ENCODE measurements at places on chromosomes 2 and 18. TPM values are rescaled to one million over a fixed set of nuclear protein-coding genes. Genes with fewer than 3 reads are reported as not detected.
A peak's percentile ranks its signal among the peaks of the same experiment; 100 is the strongest.

DNA sequence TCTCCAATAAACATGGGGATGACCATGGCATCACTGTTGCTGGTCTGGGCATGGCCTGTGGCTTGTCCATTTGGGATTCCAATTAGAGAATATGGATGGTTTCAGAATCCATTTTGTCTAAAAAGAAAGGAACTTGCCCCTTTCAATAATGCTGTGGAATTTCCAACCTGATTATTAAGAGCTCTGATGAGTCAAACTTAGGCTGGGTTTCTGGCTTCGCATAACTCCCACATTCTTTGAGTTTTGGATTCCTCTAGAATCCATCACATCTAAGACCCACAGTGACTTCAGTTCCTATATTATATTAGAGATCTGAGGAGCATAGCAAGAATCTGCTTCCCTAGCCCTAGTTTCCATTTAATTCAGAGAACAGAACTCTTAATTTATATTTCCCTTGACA lies 531.5 kb downstream of the TNS1 start:
- DNase-seq = no peak

DNA sequence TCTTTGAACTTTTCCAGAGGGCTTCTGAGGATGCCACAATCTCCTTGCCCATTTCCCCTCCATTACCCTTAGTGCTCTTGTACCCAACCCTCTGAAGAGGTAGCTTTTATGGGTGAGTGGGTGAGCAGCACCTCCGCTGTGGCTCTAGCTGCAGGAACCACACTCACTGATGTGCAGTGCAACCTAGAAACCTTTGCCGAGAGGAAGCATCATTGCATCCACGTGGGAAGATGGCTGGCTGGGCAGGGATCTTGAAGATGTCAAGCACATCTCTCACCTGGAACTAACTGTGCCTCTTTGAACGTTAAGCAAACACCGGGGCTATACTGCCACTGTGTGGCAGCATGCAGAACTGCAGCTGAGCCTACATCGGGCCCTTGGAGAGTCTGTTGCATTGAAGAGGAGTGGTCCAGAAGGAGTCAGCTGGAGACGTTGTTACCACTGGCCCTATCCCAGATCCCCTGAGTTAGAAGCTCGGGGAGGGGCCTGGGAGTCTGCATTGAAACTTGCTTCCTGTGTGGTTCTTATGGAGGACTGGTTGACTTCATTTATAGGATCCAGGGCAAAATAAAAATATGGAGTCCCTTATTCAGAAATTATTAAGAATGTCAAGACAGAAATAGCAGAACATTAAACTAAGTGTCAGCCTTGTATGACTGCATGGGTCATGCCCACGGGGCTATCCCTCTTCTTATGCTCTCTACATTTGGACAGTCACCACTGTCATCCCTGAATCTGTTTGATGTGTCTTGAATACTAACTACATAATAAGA lies 28.7 kb downstream of the IGFBP5 start:
- DNase-seq = no peak

DNA sequence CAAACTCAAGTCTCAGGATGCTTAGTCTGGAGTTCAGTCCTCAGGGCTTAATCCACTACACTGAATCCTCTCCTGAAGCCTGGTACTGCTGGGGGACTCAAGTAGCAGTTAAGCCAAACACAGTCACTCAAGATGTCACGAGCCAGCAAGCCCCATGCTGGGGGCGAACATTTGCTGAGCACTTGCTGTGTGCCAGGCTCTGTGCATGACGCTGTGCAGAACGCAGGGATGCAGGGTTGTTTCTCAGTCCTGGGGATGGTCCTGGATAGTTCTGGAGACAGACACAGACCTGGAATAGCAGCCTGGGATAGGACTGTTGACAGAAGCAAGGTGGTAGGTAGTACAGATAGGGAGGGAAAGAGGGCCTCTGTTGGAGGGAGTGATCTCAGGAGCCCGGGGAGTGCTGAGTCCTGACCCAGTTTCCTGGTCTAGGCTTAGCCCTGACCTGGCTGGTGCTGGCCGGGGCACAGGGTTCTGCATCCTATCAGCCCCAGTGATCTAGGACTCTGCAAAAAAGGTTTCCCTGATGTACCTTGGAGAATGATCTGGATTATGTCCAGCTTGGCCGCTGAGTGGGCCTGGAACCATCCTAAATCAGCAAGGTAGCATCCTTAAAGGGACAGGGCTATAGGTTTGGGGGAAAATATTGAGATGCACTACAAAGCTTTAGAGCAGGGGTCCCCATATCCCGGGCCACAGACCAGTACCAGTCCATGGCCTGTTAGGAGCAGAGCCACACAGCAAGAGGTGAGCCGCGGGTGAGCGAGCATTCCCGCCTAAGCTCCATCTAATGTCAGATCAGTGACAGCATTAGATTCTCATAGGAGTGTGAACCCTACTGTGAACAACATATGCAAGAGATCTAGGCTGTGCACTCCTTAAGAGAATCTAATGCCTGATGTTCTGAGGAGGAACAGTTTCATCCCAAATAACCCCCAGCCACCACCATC lies 54.7 kb upstream of the OTOF start:
- DNase-seq = no peak

Gene ASNSD1
- polyA plus RNA-seq = 65.8 TPM

DNA sequence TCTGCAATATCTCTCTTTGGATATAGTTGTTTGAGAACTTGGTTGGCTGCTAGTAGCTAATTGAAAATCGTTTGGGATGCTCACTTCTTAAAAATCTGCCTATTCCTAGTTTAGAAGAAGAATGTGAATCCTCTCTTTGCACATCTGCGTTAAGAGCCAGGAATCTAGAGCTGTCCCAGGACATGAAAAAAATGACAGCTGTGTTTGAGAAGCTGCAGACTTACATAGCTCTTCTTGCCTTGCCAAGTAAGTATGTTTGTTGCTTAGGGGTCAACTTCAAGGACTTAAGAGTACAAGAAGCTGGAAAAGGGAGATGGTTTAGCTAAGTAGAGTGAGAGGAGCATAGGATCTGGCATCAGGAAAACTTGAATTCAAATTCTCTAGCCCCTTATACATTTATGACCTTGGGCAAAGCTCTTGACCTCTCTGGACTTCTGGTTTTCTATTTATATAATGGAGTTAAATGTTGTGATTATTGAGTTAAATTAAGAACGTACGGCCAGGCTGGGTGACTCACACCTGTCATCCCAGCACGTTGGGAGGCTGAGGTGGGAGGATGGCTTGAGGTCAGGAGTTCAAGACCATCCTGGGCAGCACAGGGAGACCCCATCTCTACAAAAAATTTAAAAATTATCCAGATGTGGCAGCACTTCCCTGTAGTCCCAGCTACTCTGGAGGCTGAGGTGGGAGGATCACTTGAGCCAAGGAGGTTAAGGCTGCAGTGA lies 55.2 kb upstream of the STON1 start:
- DNase-seq = no peak

DNA sequence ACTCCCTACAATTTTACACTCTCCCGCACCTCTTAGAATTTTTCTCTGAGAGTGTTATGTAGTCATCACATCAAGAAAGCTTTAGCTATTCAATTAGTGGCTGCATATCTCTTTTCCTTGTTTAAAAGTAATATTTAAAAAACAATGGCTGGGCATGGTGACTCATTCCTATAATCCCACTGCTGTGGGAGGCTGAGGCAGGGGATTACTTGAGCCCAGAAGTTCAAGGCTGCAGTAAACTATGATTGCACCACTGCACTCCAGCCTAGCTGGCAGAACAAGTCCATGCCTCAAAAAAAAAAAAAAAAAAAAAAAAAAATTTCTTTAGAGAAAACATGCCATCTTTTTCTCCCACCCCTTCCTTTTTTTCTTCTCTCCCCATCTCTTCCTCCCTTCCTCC lies 44.3 kb downstream of the AQP4 start:
- DNase-seq = no peak

Gene GKN2
- polyA plus RNA-seq = not detected

Gene LHCGR
- polyA plus RNA-seq = 0.32 TPM

- DNase-seq = no peak
These were observed 24.8 kb downstream of the GPC1 start for GRCh38 chr2:240460253-240460711.

- DNase-seq = no peak
These were observed 6.4 kb upstream of the PSMD1 start for GRCh38 chr2:231050018-231050901.

GRCh38 chr2:2660789-2661355 lies 329.8 kb upstream of the MYT1L start:
- no peak for DNase-seq

DNA sequence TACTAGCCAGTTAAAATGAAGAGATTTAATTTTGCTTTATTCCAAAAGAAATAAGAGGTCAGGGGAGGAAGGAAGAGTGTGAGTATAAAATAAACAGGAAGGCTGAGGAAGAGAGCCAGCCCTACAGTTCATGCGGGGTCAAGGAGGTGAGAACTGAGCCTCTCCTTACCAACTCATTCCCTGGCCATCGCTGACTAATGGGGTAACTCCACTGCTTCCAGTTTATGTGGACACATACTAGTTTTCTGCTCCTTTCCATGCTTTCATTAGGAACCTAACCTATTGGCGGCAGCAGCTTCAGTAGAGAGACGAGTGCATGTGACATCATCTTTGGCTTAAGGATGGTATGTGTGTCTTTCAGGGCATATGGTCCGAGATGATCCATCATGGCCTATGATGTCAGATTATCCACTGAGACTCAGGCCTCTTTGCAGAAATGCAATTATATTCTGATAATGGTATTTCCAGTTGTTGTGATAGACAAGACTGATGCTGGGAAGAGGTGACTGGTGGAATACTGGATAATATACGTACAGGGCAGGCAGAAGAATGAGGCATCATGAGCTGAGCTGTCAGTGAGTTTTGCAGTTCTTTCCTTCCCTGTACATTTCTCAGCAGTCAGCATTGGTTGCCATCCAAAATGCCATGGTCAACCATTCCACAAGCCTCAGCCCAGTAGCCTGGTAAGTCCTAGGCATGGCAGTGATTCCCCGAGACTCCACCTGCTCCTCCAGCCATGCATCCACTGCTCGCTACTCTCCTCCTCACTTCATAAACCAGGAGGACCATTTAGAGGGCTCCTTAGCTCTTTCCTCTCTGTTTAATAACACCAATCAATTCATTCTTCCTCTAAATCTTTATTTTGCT lies 184.6 kb upstream of the OSR1 start:
- no peak for DNase-seq

DNA sequence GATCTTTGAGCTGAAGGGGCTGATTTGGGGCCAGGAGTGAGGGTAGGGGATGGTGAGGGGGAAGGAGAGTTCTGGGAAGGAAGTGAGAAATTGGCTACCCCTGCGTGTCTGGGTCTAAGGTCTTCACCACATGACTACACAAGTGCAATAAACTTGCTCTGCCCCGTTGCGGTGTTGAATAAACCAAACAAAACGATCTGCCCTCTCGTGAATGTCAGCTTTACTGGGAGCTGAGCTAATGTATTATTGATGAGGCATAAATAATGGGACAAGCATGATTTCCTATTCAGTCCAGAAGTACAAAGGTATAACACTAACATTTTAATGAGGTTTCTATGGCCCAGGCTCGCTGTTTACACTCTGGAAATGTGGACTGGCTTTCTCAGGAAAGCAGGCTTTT lies 8.0 kb upstream of the CFAP221 start:
- DNase-seq = no peak

DNA sequence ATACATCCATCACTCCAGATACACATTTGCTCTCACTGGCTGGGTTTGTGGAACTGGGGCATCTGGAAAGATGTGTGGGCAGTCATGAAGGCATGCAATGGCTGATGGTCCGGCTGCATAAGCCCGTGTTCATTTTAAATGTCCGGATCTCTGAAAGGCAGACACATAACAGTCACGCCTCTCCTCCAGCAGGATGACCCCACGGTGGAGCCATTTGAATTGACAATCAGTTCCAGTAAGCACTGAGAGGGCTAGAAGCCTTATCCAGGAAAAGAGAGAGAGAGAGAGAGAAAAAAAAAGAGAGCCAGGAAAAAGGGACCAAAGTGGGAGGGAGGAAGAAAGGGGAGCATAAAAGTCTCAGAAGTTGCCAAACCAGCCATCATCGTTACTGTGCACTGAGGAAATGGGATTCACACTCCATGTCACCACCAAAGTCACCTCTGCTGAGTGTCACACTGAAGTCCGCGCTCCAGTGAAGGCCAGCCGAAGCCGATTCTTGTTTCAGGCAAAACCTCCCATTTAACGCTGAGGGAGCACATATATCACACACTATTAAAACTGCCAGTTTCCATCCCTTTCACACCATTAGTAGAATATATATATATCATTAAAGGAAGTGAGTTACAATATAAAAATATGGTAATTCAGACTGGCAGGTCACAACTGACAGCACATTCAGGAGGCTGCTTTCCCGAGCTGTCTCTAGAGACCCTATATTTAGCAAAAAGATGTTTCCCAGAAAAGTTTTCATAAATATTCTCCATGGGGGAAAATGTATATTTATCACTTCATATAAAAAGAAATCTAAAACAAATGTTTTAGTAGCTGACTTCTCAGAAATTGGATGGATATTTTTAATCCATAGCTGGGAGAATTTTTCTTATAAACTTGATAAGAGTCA lies 142.0 kb downstream of the ACTR3 start:
- peak; percentile 2 for DNase-seq

Gene CDC42EP3
- polyA plus RNA-seq = 58.3 TPM

Gene TMEM200C
- 2.1 TPM for polyA plus RNA-seq

DNA sequence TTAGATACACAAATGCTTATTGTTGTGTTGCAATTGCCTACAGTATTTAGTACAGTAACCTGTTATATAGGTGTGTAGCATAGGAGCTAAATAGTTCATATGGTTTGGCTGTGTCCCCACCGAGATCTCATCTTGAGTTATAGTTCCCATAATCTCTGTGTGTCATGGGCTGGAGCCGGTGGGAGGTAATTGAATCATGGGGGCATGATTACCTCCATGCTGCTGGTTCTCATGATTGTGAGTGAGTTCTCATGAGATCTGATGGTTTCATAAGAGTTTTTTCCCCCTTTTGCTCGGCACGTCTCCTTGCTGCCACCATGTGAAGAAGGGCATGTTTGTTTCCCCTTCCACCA lies 190.5 kb upstream of the SESTD1 start:
- no peak for DNase-seq

- DNase-seq = no peak
These were observed 44.0 kb downstream of the STEAP3 start for GRCh38 chr2:119267604-119268003.

Gene CCDC138
- polyA plus RNA-seq = 20.0 TPM

DNA sequence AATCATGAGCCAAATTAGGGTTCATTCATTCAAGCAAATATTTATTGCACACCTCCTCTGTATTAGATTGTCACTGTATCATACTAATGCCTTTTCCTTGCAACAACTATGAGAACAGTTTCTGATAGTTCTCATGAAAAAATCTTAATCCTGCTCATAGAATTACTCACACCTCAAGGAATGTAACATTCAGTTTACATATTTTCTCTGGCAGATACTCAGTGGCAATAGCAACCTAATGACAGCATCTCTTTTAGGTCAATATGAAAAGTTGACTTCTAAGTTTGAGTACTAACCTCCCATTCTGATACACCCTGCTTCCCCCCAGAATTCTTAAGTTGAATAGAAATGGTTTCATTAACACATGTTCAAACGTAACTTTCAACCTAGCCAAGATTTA lies 132.0 kb downstream of the VWC2L start:
- DNase-seq = no peak

GRCh38 chr2:231455890-231456289 lies 8.4 kb downstream of the NCL start:
- DNase-seq = no peak

GRCh38 chr2:34810456-34810855 lies 1211.4 kb upstream of the FAM98A start:
- DNase-seq = no peak

Data from renal cortex interstitium (tissue), 15 donors.